ENCODE measurements at places on chromosomes 7 and 10.

DNA sequence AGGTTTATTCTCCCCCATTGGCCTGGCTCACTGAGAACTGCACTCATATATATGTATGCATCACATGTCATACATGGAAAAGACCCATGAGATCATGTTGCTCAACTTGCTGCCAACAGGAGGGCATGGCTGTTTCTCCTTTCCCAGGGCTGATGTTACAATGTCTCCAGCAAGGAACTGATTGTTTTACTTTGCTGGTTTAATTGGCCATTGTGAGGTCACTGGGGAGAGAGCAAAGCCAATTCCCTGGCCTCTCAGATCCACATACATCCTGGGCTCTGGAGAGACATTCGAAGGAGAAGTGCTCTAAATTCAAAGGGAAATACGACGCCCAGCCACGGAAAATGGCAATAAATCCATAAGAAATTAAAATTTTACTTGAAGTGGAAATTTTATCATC, 287.8 kb downstream of the WDR11 start:
- no peak for DNase-seq

- DNase-seq: no peak
Measured at GRCh38 chr10:47260505-47261111, 39.4 kb upstream of the GDF10 start.

DNA sequence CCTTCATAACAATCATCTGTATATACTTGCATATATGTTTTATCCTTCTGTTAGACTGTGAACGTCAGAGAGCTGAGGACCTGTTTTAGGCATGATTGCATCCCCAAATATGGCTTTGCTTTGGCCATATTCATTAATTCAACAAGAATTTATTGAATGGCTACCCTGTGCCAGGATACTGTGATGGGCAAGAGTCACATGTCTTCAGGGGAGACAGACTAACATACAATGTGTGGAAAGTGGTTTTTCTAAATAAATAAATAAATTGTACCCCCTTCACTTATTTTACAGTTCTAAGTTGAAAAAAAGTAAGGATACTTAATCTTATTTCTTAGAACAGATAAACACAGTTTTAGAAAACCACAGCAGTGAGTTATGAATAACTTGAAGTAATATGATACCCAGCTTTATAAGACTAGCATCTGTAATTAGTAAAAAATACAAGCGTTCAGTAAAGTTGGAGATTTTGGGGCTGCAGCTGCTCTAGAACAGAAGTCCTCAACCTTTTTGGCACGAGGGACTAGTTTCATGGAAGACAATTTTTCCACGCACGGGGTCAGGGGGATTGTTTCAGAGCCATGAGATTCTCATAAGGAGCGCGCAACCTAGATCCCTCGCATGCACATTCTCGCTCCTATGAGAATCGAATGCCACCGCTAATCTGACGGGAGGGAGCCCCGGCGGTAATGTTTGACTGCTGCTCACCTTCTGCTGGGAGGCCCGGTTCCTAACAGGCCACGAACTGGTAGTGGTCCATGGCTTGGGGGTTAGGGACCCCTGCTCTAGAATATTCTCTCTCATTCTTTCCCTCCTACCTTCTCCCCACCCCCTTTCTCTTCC, 89.4 kb upstream of the MTPN start:
- no peak for DNase-seq

GRCh38 chr10:127990846-127991542, 84.1 kb downstream of the PTPRE start:
- no peak for DNase-seq

DNA sequence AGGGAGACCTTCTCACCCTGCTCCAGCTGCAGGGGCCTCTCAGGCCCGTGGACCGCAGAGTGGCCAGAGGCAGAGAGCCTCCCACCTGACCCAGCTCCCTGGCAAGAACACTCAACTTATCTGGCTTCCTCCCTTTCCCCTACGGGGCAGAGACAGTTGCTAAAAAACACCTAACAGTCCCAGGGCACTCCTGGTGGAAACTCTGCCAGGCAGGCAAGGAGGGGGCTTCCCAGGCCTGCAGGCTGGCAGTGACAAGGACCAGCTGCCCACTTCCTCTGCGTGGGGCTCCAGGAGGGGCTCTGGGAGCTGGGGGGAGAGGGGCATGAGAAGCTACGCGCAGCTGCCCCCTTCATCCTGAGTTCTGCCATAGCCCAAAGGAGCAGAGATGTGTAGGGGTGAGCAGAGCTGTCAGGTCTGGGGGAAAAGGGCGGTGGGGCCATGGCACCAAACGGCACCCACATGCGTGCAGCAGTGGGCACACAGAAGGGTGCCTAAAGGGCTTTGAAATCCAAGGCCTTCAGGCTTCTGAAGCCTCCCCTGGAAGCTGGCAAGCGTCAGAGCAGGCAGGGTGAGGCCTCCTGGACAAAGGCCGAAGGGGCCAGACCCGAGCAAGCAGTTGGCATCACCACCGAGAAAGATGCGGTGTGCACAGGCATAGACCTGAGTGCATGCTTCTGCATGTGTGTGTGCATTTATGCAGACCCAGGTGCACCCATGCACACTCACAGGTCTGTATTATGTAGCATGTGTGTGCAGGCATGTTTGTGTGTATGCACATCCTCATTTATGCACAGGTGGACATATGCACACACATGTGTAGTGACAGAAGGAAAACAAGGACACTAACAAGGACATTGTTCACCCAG, 14.4 kb downstream of the SPOCK2 start:
- DNase-seq: no peak

DNA sequence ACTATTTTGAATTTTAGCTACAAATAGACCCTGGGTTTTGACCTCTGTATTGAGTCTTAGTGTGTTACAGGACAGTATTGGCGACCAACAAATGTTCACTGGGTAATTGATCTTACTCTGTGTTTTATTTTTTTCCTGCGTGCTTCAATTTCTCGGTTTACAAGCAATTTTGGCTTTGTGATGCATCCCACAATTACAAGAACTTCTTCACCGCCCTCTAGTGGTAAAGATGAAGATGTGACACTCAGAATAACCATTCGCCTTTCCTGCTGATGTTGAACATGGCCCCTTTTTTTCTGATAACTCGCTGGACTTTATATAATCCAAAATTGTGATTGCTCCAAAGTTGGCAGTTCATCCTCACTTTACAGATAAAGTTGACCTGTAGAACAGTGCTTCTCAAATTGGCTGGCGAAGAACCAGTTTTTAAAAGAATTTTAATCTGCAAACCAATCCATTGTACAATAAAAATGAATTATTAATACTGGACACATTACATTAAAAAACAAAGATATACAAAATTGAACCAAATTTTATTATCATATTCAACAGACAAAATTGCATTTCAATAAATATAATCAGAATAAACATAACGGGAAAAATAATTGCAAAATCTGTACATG, 20.2 kb upstream of the SMC3 start:
- peak; percentile 29 for DNase-seq

- no peak for DNase-seq
Measured at GRCh38 chr7:38796626-38797501, 112.1 kb downstream of the VPS41 start.

GRCh38 chr7:92910976-92911375, 74.6 kb upstream of the CDK6 start:
- DNase-seq: no peak

- DNase-seq: peak; percentile 89
Measured at GRCh38 chr10:132297526-132297925, 10.2 kb downstream of the STK32C start.

DNA sequence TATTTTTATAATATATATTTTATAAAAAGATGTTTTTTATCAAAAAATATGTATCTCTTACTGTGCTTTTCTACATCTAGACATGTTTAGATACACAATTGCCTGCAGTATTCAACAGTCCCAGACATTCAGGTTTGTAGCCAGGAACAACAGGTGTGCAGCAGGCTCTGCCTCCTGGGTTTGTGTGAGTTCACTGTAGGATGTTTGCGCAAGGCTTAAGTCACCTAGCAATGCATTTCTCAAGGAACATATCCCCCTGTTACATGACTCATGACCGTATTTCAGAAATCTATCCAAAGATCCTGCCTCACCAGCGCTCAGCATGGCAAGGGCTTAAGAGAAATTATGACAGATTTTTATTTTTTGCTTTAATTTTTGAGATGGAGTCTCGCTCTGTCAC, 41.5 kb downstream of the PITRM1 start:
- DNase-seq: no peak

DNA sequence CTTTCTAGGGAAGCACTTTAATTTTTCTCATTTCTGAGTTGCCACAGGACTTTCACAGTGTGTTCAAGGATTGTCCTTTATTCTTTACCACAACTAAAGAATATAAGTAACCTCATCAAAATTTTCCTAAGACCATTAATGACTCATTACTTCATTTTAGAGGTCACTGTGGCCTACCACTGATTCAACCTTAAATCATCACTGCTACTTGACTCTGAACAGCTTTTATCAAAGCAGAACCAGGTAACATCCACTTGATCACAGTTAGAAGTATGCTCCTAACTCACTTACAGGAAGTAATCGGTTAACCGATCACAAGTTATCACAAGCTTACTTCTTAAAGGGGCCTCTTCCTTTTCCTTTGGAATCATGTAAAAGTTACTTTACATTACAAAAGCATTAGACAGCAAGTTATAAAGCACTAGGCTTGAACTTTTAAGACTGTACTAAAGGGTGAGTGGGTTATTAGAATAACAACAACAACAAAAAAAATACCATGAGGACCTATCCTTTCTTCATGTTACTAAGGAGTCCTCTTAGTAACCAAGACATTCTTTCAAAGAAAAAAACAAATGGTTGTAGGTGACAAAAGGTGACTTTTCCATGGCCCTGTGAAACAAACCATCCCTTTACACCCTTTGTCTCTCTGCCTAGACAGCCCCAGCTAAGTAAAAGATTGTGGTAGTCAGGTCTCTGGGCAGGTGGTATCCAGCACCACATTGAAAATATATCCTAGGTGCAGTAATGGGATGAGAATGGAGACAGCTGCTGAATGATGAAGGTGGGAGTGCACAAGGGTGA, 40.0 kb upstream of the PDK4 start:
- no peak for DNase-seq

DNA sequence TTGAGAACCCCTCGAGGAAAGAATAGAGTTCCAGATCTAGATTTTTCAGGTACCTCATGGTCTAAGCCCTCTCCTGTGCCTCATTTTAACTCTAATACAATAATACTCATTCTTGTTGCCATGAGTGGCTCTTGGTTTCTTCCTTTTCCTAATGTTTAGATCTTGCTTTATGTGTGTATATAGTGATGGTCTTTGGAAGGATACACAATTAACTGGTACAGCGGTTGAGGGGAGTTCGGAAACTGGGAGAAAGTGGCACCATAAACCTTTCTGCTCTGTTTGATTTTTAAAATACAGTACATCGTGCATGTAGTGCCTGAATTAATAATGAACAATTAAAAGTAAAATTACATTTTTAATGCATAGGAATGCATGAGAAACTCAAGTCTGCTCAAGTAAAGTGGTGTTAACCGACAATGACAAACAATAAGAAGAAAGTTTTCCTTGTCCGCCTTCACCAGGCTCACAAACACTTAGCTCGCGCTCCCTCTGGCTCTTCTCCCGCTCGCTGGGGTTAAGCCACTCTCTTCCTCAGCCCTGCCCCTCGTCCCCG, 386 bp upstream of the EIF4EBP2 start:
- no peak for DNase-seq

- DNase-seq: no peak
Measured at GRCh38 chr7:8185926-8186683, 75.9 kb downstream of the ICA1 start.

GRCh38 chr7:151735851-151736402, 141.0 kb downstream of the PRKAG2 start:
- DNase-seq: no peak

DNA sequence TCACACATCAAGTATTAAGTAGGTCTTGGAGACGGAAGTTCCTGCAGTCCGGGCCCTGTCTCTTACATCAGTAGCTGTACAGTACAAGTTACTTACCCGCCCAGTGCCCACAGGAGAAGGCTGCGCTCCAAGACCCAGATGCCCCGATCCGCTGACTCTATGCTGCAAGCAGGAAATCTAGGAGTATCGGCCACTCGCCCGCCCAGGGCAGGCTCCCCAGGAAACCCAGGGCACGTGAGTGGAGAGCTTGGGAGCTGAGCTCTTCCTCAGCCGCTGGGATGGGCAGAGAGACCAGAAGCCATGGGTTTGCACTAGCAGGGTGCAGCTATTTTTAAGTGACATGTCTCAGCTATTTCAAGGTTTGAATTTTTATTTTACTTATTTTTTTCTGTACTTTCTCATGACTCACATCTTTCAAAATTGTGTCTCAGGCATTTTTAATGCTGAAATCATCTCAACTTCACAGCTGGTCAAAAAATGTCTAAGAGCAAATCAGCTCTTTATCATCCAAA, 1.9 kb upstream of the GPER1 start:
- no peak for DNase-seq

GRCh38 chr10:79286318-79286951, 60.8 kb upstream of the PPIF start:
- DNase-seq: no peak

DNA sequence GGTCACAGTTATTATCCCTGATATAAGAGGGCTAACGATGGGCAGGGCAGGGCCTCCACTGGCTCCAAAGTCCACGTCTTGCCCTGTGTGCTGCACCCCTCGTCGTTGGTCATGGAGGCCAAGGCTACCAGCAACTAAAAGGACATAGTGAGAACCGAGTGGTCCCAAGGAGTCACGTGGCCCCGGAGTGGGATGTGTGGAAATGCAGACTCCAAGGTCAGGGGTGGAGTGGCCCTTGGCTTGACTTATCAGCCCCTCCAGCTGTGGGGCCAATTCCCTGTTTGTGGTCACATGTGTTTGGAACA, 30.7 kb downstream of the BTBD16 start:
- DNase-seq: no peak

- no peak for DNase-seq
Measured at GRCh38 chr10:113823389-113823788, 30.5 kb downstream of the DCLRE1A start.

DNA sequence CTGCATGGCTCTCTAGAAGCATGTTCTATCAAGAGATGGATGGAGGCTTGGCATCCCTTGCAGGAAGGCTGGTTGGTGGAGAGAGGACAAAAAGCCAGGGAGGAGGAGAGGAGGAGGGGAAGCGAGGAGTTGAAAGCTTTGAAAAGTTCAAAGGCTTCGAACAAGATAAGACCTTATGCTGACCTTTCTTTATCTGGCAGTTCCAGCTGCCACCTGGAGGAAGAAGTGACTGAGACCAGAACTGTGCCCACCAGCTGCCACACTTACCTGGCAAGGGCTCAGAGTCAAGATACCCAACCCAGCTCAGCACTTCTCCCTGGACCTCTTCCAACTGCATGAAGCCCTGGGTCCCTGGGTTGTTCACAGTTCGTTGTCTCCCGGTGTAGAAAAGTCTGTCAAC, 14.8 kb downstream of the CCL24 start:
- no peak for DNase-seq

GRCh38 chr7:2475678-2476015, 551 bp downstream of the GRIFIN start:
- DNase-seq: no peak
